NCI-H226 (cell line): ENCODE measurements at places on chromosomes 11 and 22.

DNA sequence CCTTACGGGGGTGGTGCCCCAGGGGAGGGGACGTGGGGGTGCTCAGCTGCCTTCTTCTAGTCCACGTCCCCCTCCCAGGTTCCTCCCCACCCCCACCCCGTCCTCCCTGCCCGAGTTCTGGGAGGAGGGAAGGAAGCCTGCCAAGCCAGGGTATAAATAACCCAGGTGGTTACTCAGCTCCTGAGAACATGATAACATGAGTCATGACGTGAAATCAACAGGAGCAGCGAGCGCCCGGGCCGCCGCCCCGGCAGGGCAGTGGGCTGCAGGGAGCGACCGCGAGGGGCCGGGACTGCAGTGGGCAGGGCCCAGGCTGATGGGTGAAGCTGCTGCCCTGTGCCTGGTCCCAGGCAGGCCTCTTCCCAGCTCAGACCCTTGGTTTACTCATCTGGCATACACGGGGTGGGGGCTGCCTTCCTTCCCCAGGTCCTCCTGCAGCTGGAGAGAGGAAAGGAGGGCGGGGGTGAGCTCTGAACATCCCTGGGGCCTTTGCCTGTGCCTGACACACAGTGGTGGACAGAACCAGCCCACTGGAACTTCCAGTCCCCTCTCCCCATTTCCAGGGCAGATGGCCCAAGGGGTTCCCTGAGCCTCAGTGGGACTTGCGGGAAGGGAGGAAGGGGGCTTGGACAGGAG, 8.8 kb upstream of the PDGFB start:
- peak; percentile 80 for DNase-seq

DNA sequence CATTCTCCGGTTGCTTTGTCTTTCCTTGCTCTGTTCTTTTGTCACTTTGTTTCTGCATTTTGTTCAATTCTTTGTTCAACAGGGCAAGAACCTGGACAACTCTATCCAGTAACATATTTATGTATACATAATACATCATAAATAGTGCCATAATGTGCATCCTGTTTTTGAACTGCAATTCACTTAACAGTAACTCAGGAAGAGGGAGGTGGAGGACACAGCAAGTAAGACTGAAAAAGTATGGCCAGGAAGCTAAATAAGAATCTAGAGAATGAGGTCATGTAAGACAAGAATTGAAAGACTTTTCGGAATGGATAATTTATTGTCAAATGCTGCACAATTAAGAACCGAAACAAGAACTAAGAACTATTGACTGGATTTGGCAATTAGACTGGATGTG, 29.2 kb upstream of the CHORDC1 start:
- DNase-seq = no peak

DNA sequence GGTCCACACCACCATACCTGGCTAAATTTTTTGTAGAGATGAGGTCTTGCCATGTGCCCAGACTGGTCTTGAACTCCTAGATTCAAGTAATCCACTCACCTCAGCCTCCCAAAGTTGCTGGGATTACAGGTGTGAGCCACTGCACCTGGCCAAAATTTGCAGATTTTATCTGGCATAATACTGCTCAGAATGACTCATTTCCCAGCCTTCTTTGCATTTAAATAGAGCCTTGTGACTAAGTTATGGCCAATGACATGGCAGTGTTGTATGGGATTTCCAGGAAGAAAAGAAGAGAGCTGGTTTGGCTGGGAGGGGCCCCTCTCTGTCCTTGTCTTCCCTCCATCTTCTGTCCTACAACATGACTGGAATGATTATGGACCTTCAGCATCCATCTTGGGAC, 55.8 kb downstream of the CCDC34 start:
- no peak for DNase-seq

GRCh38 chr11:13947379-13947778, 15.1 kb upstream of the SPON1 start:
- no peak for DNase-seq
